ENCODE measurements at places on chromosomes 11 and 22. TPM values are rescaled to one million over a fixed set of nuclear protein-coding genes. Genes with fewer than 3 reads are reported as not detected.

TSG101 gene
- total RNA-seq = 35.5 TPM

IFITM1 gene
- total RNA-seq = 1,182 TPM

JRKL gene
- 12.7 TPM for total RNA-seq

APOC3 gene
- not detected for total RNA-seq

IFITM10 gene
- 0.82 TPM for total RNA-seq

CNGA4 gene
- 0.22 TPM for total RNA-seq

APOBEC3H gene
- total RNA-seq = 84.9 TPM

ANO1 gene
- not detected for total RNA-seq

OR52A1 gene
- not detected for total RNA-seq

DNA sequence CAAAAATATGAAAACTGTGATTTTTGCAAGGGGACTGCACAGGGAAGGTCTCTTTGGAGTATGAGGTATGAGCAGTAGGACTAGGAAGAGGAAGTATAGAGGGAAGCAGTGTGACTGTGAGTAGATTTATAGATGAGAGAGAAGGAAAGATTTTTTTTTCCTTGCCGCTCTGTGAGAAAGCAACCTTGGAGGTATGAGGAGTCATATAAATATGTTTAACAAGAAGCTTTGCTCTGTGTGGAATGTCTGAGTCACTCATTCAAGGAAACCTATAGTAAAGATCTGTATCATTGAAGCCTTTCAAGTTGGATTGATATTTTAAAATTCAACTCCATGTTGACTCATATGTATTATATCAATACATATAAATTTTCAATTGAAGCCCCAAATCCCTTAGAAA lies 26.2 kb downstream of the DNHD1 start:
- H3K27me3 ChIP-seq = no peaks in the 10 kb centered on the region
- H3K4me1 ChIP-seq = peaks cover 34% of the 10 kb centered on the region
- no peak overlapping the region for H3K4me3 ChIP-seq
- H3K36me3 ChIP-seq = peaks cover 34% of the 10 kb centered on the region
- no peak for DNase-seq

- DNase-seq = no peak
- H3K27me3 ChIP-seq = no peaks in the 10 kb centered on the region
- no peak overlapping the region for H3K27ac ChIP-seq
These were observed 27.9 kb downstream of the NOX4 start for GRCh38 chr11:89463266-89463780.

GRCh38 chr11:5291207-5291838 lies 10.4 kb downstream of the OR51B4 start:
- no peak overlapping the region for H3K27ac ChIP-seq
- H3K36me3 ChIP-seq = no peaks in the 10 kb centered on the region
- H3K4me1 ChIP-seq = no peaks in the 10 kb centered on the region
- peaks cover 3% of the 10 kb centered on the region for H3K27me3 ChIP-seq
- no peak overlapping the region for H3K4me3 ChIP-seq

- DNase-seq = no peak
- no peak overlapping the region for H3K4me3 ChIP-seq
- peaks cover 10% of the 10 kb centered on the region for H3K4me1 ChIP-seq
- no peak overlapping the region for H3K27ac ChIP-seq
- H3K36me3 ChIP-seq = peaks cover 16% of the 10 kb centered on the region
These were observed 5.1 kb downstream of the APBB1 start for GRCh38 chr11:6413791-6414201.

- H3K27ac ChIP-seq = no peak overlapping the region
- no peak for DNase-seq
- peaks cover 23% of the 10 kb centered on the region for H3K36me3 ChIP-seq
- no peak overlapping the region for H3K4me3 ChIP-seq
- no peaks in the 10 kb centered on the region for H3K4me1 ChIP-seq
These were observed 37.1 kb downstream of the KCNQ1OT1 start for GRCh38 chr11:2662430-2663299.

DNA sequence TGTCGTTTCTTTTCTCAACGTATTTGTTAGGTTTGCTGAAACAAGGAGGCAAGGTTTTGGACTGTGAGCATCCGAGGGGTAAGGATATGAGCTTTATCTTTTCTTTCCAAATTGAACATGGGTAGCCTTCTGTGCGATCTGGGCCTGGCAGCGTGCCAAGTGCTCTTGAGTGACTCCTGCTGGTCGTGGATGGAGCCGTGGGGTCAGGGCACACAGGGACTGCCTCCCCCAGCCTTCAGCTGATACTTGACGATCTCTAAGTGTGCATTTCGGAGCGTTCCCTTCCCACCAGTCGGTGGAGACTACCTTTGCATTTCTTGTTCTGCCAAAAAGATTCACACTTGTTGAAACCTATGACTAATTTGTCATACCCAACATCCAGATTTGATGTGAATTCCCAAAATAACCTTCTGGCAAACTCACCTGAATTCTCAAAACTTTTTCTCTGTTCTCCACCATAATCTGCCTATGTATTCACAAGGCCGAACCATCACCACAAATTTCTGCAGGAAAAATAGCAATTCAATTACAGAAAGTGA lies 40.1 kb upstream of the CLMP start:
- peaks cover 32% of the 10 kb centered on the region for H3K4me1 ChIP-seq
- H3K27me3 ChIP-seq = peaks cover 2% of the 10 kb centered on the region
- H3K36me3 ChIP-seq = peaks cover 16% of the 10 kb centered on the region
- H3K27ac ChIP-seq = no peak overlapping the region
- DNase-seq = peak; percentile 60
- no peak overlapping the region for H3K4me3 ChIP-seq

GRCh38 chr22:32106930-32107329 lies 52.2 kb downstream of the C22orf42 start:
- peak; percentile 55 for DNase-seq
- peaks cover 32% of the 10 kb centered on the region for H3K27me3 ChIP-seq
- no peaks in the 10 kb centered on the region for H3K36me3 ChIP-seq
- H3K4me3 ChIP-seq = no peak overlapping the region
- H3K27ac ChIP-seq = no peak overlapping the region

DNA sequence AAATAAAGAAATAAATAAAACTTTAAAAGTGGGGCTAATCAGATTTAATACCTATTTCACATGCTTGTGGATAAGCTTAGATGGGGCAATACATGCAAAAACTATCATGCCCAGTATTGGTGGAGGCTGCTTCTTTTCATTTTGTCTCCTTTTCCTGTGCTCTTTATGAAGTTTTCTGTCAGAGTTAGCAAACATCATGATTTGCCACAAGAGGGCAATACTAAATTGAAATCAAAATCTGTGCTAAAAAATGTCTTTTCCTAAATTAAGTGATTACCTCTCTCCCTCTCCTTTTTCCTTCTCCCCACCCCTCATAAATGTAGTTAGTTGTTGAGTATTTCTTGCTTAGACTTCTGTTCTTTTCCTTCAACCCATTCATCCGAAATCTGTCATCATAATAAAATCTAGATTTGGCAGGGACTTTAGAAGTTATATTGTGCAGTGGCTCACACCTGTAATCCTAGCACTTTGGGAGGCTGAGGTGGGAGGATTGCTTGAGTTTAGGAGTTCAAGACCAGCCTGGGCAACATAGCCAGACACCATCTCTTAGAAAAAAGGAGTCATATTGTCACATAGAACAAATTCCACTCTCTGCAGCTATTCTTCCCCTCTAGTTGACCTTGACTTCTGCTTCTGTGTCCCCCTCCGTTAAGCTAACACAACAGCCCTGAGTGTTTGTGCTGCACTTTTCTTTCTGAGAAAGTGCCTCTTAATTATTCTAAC lies 4.7 kb upstream of the ARHGAP42 start:
- no peak overlapping the region for H3K4me3 ChIP-seq
- peaks cover 13% of the 10 kb centered on the region for H3K4me1 ChIP-seq
- H3K27ac ChIP-seq = no peak overlapping the region
- peaks cover 31% of the 10 kb centered on the region for H3K27me3 ChIP-seq
- DNase-seq = no peak
- no peaks in the 10 kb centered on the region for H3K36me3 ChIP-seq

DNA sequence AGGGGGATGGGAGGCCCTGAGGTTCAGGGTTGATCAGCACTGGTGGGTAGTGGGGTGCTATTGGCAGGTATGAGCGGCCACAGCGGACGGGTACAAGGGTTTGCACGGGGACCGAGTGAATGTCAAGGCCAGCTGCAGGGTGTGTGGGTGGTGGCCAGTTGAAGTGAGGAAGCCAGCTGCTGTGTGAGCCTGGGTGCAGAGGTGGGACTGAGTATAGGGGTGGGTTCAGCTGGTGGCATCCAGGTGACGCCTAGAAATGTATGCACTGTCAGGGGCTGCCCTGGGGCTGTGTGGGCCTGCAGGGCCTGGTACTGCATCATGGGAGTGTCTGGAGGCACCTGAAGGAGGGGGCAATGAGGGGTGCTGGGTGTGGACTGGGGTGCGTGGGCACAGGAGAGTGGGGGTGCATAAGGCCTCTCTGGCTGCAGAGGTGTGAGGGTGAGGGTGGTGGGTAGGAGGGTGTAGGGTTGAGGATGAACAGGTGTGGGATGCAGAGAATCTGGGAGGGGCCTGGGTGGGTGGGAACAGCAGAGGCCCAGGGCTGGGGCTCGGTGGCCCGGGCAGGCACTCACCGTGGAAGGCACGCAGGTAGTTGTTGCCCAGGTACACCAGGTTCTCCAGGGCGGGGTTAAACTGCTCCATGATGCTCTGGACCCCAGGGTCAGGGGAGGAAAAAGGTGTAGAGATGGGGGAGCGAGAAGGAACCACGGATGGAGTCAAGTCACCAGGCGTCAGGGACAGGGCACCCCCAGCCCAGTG lies 1.7 kb downstream of the BAIAP2L2 start:
- peak overlapping the region; percentile 50 for H3K27ac ChIP-seq
- no peaks in the 10 kb centered on the region for H3K27me3 ChIP-seq
- H3K4me1 ChIP-seq = peaks cover 15% of the 10 kb centered on the region
- DNase-seq = no peak
- H3K4me3 ChIP-seq = no peak overlapping the region
- H3K36me3 ChIP-seq = peaks cover 3% of the 10 kb centered on the region

- no peak overlapping the region for H3K27ac ChIP-seq
- no peaks in the 10 kb centered on the region for H3K4me1 ChIP-seq
- no peak overlapping the region for H3K4me3 ChIP-seq
- no peaks in the 10 kb centered on the region for H3K27me3 ChIP-seq
- peaks cover 4% of the 10 kb centered on the region for H3K36me3 ChIP-seq
- no peak for DNase-seq
These were observed 34.8 kb downstream of the NEU3 start for GRCh38 chr11:75023446-75024067.

- H3K27ac ChIP-seq = no peak overlapping the region
- DNase-seq = no peak
- H3K27me3 ChIP-seq = no peaks in the 10 kb centered on the region
- no peaks in the 10 kb centered on the region for H3K36me3 ChIP-seq
- H3K4me3 ChIP-seq = no peak overlapping the region
These were observed 27.4 kb downstream of the FAT3 start for GRCh38 chr11:92251980-92252379.

DNA sequence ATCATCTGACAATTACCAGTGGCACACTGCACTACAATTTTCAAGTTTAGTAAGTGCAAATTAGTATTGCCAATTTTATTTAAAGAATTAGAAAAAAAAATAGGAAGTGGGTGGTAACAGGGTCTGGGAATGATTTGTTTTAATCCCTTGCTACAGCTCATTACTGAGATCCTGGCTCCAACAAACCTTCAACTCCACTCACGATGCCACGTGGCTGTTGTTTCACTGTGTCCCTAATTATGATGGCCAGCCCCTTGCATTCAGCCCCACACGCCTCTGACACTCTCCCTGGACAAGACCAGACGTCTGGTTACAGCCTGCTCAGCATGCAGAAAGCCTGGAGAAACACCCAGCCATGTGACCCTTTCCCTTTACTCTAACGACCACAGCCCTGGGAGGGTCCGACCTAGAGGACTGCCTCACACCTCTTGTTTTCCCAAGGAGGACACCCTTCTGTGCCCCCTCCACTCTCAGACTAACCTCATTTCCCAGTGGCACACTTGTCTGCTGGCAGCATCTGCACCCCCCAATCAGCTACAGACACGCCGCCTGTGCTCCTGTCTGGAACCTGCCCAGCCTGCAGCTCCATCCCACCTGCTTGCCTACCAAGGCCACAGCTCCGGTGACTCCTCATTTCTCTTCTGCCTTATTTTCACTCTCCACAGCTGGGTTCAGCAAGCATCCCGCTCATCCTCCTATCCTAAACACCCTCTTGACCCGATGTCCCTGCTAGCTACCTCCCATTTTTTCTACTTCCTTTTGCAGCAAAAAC lies 18.5 kb upstream of the SLC25A1 start:
- H3K4me3 ChIP-seq = no peak overlapping the region
- DNase-seq = no peak
- no peaks in the 10 kb centered on the region for H3K36me3 ChIP-seq
- peaks cover 13% of the 10 kb centered on the region for H3K4me1 ChIP-seq
- peaks cover 11% of the 10 kb centered on the region for H3K27me3 ChIP-seq
- peak overlapping the region; percentile 6 for H3K27ac ChIP-seq

DNA sequence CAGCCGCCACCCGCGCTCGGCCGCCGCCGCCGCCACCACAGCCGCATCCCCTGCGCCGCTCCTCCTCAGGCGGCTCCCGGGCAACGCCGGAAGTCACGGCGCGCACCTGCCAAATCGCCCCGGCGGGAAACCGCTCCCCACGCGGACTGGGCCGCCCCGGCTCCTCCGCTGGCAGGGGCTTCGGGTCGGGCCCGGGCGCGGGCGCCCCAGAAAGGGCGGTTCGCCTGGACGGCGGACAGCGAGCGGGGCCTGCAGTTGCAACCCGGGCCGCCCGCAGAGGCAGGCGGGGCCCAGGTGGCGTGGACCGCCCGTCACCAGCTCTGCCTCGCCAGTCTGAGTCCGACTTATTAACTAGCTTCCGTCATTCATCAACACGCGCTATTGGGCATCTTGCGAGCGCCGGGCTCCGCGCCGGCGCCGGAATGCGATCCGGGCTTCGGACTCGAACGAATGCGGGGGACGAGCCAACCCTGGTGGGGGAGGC lies at the start of gene HIRA:
Gene HIRA (minus strand): TSS at position 85 of the 484 bp plus-strand sequence. CDS start 257 bp downstream, outside the sequence.
- H3K27me3 ChIP-seq = no peaks in the 10 kb centered on the region
- peak within 1 kb of the TSS; percentile 93 for H3K4me3 ChIP-seq
- H3K36me3 ChIP-seq = peaks cover 13% of the 10 kb centered on the region
- H3K4me1 ChIP-seq = peaks cover 28% of the 10 kb centered on the region

DNA sequence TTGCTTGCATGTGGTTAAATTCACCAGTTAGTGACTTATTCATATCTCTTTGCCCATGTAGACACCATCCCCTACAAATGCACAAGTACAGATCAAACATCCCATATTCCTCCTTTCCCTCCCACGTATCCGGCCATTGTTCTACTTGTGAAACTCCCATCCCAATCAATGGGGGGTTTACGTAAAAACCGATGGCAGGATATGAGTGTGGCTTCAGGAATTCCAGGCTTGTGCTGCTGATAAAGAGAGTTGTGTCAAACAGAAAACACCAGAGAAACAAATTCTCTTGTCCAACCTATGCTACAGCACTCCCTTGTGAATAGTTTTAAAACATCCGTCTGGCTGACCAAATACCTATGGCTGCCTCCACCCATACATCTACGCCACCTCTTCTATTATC lies 15.5 kb downstream of the FLI1 start:
- H3K4me3 ChIP-seq = no peak overlapping the region
- peaks cover 74% of the 10 kb centered on the region for H3K36me3 ChIP-seq
- peaks cover 60% of the 10 kb centered on the region for H3K4me1 ChIP-seq
- DNase-seq = no peak
- no peaks in the 10 kb centered on the region for H3K27me3 ChIP-seq
- H3K27ac ChIP-seq = no peak overlapping the region

- H3K36me3 ChIP-seq = no peaks in the 10 kb centered on the region
- H3K27me3 ChIP-seq = no peaks in the 10 kb centered on the region
- H3K4me3 ChIP-seq = no peak overlapping the region
- DNase-seq = no peak
These were observed 52.9 kb upstream of the FDX1 start for GRCh38 chr11:110376711-110377324.

GRCh38 chr11:111582881-111583280 lies 19.4 kb upstream of the SIK2 start:
- H3K4me3 ChIP-seq = no peak overlapping the region
- H3K27me3 ChIP-seq = no peaks in the 10 kb centered on the region
- no peak for DNase-seq

Measured in activated naive CD8-positive, alpha-beta T cell treated with anti-CD3 and anti-CD28 coated beads, Interleukin-2, amount 10 ng/mL, durations not matched to agents 7 days and 5 days (primary cell).